GDM1 (cell line): ENCODE measurements at places on chromosomes 3 and 15.

DNA sequence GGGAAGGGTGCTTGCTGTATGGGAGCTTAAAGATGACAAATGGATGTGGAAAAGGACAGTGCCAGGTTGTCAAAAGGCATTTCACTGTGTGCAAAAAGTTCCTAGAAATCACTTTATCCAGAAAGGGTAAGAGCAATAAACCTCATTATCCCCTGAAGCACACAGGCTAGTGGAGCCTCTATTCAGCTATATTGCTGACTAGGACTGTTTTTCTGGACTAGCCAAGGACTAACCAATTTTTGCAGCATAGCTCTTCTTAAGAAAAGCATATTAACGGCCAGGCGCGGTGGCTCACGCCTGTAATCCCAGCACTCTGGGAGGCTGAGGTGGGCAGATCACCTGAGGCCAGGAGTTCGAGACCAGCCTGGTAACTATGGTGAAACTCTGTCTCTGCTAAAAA lies 64.8 kb downstream of the MLH1 start:
- no peak for DNase-seq

DNA sequence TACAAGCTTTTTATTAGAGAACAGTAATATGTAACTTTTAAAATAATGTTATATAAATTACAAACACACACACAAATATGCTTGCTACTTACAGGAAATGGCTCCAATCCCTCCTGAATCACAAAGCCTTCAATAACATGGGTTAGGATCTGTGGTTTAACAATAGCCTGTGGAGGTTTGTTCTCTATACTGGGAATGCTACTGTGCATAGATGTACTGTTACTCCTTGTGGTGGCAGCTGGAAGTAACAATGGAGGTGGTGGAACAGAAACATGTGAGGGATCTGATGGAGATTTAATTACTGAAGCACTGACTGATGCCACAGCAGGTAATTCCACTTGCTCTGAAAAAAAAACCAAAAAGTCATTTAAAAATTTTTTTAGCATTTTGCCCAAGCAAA lies 64.4 kb downstream of the PHC3 start:
- no peak for DNase-seq

GRCh38 chr3:126900859-126901540 lies 81.9 kb upstream of the PLXNA1 start:
- no peak for DNase-seq

DNA sequence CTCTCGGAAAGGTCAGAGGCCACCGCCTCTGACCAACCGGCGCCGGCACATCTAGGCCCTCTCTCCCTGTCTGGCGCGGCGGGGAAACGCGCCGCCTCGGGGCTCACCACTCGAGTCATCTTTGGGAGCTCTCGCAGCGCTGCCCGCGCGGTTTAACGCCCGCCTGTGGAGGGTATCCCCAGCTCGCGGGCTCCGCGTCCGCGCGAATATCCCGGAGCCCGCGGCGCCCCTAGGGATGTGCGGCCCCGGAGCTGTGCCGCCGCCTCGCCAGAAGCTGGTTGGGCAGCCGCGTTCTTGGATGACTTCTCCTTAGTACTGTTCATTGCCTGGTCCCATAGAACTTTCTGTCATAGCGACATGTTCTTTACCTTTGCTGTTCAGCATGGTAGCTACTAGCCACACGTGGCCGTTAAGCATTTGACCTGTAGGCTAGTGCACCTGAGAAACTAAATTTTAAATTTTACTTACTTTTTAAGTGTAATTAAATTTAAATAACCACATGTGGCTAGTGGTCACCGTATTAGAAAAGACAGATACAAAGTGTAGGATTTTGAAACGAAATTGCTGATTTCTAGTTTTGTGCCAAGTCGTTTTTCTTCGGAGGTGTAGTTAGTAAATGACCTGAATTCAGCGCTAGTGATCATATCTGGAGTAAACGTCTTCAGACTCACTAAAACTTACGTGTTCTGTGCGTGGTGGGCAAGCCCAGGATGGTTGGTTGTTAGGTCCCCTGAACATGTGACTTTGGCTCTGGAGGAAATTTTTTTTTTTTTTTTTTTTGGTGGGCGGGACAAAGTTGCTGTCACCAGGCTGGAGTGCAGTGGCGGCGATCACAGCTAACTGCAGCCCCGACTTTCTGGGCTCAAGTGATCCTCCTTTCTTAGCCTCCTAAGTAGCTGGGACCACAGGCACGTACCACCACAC lies 835 bp downstream of the ARIH2 start:
- peak; percentile 16 for DNase-seq

DNA sequence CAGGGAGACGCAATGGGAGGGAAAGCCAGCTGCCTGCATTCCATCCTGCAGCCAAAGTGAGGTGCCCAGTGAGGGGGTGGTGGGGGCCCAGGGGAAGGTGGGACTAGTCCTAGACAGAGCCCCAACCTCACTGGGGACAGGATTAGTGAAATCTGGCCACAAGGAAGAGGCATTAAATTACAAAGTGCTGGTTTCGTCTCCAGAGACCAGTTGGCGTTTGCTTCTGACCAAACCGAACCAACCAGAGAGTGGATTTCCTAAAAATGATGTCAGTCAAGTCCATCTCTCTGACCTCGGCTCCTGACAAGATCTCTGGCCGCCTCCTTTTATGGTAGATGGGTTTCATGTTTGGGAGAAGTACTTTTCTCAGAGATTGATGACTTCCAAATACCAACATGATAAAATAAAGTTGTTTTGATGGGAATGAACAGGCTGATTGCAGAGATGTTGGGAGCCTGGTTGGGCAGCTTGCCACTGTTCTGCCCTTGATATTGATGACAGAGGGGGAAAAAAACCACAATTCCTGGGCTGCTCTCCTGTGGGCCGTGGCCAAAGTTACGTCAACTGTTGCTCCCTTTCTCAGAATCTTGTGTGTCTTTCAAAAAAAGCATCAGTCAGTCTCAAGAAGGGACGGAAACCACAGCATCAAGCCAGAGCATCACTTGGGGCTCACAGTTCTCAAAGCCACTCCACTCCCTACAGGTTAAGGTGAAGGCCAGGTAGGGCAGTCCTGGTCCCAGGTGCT lies 24.6 kb downstream of the ITGA11 start:
- no peak for DNase-seq

DNA sequence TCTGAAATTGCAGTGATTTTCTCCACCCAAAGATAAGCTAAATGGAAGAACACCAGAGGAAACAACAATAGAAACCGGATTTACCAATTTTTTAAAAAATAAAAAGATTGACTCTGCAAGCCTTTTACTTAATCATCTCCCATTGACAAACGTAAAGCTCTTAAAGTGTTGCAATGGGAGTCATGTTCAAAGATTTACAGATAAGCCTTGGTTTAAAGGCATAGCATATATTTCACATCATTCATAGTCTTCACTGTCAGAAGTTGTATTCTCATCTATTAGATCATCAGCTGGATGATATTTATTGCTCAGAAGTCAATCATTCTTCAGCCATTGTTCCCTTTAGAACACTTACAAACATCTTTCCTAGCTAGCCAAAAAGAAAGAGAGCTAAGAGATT lies 397.6 kb downstream of the GBE1 start:
- no peak for DNase-seq
